Jurkat, Clone E6-1 (cell line): ENCODE measurements at places on chromosomes 3 and 15.

DNA sequence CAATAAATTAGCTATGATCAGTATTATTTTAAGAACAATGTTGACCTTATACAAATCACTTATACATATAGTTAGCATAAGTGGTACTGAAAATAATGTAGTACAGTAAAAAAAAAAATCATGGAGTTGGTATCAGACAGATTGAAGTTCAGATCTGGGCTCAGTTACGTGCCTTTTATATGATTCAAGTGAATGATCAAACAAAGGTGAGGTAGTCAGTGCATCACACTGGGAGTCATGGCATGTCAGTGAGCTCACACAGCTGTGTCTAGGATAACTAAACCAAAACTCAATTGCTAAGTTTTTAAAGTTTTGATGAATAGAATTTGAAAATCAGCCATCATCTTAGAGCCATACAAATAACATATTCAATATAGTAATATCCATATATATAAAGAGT, 11.2 kb upstream of the CCR8 start:
- DNase-seq, result no peak

- DNase-seq, result no peak
Observed at GRCh38 chr15:96593735-96594134, 263.2 kb downstream of the NR2F2 start.

GRCh38 chr3:154921351-154921750, 158.8 kb upstream of the MME start:
- DNase-seq, result no peak

GRCh38 chr3:38601956-38602550, 47.4 kb downstream of the SCN5A start:
- no peak for DNase-seq

- DNase-seq, result no peak
Observed at GRCh38 chr3:146975476-146975875, 370.3 kb upstream of the PLSCR5 start.

GRCh38 chr3:53046171-53047170, 598 bp upstream of the SFMBT1 start:
- no peak for DNase-seq

DNA sequence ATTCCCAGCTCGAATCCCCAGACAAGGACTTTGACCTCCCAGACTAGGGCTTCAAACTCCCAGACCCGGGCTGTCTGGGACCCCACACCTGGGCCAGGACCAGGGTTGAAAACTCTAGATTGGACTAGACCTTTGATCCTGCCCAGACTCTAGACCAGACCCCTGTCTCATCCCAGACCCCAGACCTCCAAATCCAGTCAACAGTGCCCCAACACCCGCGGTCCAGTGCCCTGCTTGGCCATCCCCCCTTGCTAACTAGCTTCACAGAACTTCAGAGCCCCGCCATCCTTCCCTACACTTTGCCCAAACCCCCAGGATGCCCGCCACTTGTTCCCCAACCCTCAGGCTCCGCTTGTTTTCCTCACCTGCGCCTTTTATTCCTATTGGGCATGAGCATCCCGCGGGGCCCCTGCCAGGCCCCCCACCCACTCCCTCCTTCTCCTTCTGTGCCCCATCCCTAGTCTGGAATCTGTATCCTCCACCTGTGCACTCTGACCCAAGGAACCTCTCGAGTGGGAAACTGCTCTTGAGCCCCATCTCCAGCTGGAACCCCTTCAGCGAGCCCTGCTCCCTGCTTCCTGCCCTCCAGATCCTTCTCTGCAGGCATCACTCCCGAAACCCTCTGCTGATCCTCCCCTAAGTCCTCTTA, 604 bp downstream of the GNAI2 start:
- no peak for DNase-seq

- no peak for DNase-seq
Observed at GRCh38 chr15:74865316-74865715, 7.8 kb downstream of the SCAMP2 start.

GRCh38 chr3:2458816-2459215, 360.1 kb downstream of the CNTN4 start:
- DNase-seq, result no peak

- peak; percentile 99 for DNase-seq
Observed at GRCh38 chr3:35654476-35654875, 15.2 kb downstream of the ARPP21 start.

DNA sequence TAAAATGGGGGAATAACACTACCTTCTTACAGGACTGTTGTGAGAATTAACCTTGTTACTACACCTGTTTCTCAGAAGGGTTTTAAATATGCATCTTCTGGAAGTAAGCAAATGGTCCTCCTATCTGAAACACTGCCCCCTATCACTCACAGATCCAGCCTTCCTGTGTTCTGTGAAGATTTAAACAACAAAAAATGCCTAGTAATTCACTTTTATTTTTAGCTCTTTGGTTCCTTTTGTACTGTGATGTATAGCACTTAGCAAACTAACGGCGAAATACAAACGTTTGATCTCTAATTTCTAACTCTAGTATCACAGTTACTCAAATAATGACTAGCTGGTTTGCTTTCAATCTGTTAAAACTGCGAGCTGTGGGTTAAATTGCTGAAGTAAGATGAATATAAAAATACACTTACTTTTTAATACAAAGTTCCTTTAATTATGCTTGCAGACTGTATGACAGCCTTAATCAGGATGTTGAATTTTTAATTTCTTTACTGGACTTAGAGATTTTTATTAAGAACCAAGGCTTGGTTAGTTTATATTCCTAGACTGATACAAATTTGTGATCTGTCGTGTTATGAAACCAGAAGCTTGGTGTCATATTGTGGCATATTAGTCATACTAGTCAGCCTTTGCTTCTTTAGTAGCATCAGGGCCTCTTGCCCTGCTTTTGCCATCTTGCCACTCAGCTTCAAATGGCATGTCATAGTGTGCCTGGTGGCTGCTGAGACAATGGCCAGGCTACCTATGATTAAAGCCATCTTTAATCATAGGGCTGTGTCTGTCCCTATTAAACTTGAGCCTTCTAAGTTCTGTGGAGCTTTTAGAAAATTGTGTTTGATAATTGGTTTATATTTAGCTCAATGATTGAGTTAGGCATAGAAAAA, 9.2 kb downstream of the EIF3J start:
- DNase-seq, result no peak

GRCh38 chr15:58484791-58485600, 53.2 kb downstream of the LIPC start:
- peak; percentile 81 for DNase-seq

DNA sequence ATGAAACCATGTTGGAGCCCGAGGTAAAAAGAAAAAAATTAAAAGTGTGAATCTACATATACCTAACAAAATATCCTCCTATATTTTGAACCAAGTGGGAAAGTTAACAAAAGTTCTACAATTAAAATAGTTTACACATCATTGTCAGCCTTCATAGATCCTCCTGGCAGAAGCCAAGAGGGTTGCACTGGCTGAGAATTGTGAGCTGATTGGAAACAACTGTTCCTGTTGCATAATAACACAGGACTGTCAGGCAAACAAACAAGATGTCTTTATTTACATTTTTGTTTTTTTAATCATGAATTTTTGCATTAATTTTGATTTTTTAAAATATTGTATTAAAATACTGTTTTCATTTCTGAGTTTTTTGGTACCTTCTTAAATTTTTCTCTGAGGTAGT, 215.2 kb upstream of the MME start:
- DNase-seq, result no peak

DNA sequence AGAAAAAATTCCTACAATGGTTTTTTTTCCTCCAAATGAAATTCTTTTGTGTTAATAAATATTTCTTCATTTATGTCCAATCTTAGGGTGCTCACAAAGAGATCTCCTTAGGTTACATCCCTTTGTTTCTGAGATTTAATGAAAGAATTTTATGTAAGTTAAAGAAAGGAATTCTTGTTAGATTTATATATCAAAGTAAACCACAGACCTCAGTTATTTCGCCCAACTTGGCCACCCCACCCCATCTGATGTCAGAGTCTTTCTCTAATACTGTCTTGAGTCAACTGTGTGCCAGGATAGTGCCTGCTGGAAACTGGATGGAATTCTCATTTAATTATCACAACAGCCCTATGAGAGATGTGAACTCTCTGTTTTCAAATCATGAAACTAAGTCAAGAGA, 259.9 kb downstream of the OPA1 start:
- no peak for DNase-seq

- DNase-seq, result peak; percentile 5
Observed at GRCh38 chr3:151379083-151379734, 5.3 kb downstream of the P2RY12 start.

GRCh38 chr15:91070872-91071271, 29.2 kb upstream of the SV2B start:
- DNase-seq, result no peak

- no peak for DNase-seq
Observed at GRCh38 chr15:69908590-69909420, 188.9 kb downstream of the TLE3 start.

- DNase-seq, result peak; percentile 28
Observed at GRCh38 chr3:10950476-10951294, 41.9 kb upstream of the SLC6A1 start.
